ENCODE measurements at places on chromosomes 2 and 18.

DNA sequence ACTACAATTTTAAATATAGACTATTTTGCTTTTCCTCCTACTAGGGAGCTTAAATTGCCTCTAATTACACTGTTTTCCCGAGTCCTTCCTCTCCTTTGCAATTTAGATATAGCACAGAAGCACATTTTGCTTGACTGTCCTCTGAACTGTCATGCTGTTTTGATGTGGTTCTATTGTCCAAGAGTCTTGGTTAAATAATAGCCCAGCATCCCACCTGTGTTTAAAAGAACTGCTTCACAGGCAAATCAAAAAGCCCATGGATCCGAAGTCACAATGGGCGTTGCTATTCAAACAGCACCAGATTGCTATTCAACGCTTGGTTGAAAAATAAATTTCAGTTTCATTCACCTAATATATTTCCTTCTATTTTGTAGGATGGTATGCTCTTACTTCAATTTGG, 22.3 kb upstream of the ACTR3 start:
- no peak for DNase-seq

GRCh38 chr2:64179582-64180321, 35.5 kb upstream of the PELI1 start:
- DNase-seq, result peak; percentile 32

GRCh38 chr2:220296174-220296573, 668.7 kb downstream of the SLC4A3 start:
- no peak for DNase-seq

GRCh38 chr2:8441986-8442385, 239.9 kb upstream of the ID2 start:
- no peak for DNase-seq

DNA sequence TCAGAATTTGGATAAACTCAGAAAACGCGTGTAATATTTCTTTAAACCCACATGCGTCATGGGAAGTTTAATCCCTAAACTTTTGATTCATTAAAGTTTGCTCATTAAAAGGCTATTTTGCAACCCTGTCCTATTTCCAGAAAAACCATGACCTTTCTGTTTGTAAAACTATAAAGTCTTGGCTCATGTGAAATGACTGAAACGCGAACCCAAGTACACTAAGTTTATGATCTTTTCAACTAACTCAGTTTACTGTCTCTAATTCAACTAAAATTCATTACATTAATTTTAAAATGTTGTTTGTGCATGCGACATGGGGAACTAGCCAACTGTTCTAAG, 3.9 kb upstream of the RPL31 start:
- no peak for DNase-seq

- DNase-seq, result peak; percentile 81
These were observed 70.8 kb downstream of the SPRED2 start for GRCh38 chr2:65361623-65362022.

DNA sequence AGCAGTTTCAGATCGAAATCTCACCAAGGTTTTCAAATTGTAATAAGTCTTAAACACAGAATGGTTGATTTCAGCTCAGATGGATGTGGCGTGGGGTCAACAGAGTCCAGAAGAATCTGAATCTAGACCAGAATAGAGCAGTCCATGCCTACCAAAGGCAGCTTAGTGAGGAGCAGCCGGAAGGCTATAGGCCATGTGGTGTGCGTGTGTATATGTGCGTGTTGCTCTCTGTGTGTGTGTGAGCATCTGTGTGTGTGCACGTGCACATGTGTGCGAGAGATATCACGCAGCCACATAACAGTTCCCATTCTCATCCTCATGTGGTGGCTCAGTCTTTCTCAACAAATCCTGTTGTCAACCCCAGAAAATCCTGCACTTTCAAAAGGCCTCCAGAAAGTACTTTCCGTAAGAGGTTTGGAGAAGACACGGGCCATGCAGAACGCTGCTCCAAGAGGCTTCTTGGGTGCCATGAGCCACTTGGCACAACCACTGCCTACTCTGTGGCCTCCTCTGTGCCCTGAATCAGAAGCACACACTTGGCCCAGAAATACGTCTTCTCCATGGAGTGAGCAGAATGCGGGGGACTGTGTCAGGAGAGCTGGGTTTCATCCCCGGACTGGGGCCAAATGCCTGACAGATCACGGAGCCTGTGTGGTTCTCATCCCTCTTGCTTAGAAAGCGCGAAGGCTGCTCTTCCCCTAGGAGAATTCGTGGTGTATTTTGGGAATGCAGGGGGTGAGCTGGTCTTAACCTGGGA, 67.3 kb downstream of the ACKR3 start:
- DNase-seq, result no peak

- no peak for DNase-seq
These were observed 27.9 kb downstream of the KIAA1328 start for GRCh38 chr18:36856815-36857214.

DNA sequence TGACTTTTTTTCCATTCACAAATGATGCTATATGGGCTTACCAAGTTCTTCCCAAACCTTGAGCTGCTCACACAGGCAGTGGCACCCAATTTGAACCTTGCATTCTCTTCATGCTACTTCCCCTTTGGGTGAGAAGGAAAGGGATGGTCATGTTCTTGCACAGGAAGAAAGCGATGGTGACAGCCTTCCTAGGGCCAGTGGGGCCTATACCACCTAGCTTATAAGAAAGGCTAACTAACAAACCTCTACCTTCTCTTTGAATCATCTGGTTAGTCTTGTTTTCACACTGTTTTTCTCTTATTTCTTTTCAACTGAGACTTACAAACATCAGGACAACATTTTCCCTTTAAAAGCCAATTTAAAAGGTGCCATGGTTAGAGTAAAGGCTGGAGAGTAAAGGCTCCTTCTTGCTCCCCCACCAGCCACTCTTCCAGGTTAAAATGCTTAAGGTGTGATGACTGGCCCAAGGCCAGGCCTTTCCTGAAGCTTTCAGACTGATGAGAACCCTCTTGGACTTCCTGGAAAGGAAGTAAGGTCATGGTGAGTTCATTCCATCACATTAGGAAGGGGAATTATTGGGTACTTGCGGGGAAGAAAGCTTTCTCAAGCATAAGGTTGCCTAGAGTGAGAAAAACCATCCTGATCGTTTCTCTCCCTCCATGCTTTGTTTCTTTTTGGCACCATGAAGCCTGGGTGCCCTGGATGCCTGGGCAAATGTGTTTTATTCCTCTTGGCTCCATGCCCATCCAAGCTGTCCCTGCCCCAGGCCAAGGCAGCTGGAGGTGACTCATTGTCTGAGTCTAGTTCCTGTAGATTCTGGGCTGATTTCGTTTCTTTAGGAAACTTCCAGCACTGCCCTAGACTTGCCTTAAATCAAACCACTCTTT, 41.4 kb upstream of the ITGB6 start:
- DNase-seq, result peak; percentile 88

GRCh38 chr2:199973703-199974102, 18.3 kb downstream of the MAIP1 start:
- DNase-seq, result peak; percentile 57

GRCh38 chr2:128654408-128654807, 335.7 kb upstream of the HS6ST1 start:
- no peak for DNase-seq

DNA sequence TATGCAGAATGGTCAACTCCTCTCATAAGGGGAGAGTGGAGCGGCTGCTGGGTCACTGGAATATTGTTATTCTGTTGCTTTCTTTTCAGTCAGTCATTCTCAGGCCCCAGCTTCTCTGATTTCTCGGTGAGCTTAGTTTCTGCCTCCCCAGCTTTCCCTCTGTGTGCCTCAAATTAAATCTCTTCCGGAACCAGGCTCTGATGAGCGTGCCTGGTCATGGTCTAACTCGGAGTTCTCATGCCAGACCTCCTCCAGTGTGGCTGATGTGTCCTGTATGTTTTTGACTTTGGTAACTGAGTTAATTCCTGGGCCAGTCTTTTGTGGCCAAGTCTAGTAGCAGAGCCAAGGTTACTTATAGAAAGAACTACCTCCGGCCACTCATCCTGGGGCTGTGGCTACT, 4.9 kb upstream of the STK11IP start:
- no peak for DNase-seq

GRCh38 chr2:8049851-8050571, 631.8 kb upstream of the ID2 start:
- DNase-seq, result no peak

DNA sequence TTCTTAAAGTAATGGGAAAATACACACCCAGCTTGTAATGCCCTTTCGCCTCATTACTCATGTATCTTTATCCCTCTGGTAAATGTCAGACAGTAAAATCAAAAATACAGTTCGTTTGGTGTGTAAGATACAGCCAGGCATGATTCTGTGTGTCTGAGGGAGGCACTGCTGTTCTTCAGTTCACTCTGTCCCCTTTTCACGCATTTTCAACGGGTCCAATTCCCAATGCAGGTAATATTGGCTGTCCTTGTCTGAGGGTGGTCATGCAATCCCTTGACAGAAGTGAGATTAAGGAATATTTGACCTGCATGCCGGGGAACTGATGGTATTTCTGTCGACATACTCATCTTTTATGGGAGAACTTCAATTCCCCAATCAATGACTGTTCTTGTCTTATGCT, 587.2 kb upstream of the NXPH2 start:
- DNase-seq, result no peak

DNA sequence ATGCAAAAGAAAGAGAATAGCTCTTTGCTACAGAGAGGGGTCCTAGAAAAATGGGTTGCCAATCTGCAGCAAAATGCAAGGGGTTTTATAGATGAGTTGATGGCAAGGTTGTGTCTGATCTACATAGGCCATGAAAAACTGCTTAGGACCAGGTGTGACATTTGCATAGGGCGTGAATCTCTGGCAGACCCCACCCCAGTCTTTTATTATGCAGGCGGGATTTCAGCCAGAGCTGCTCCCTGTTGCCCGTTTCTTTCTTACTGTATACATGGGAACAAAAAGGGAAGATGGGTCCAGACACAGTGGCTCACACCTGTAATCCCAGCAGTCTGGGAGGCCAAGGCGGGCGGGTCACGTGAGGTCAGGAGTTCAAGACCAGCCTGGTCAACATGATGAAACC, 286.4 kb upstream of the LRRTM4 start:
- DNase-seq, result no peak

- DNase-seq, result no peak
These were observed 389.4 kb downstream of the CDH2 start for GRCh38 chr18:27787547-27787946.

- no peak for DNase-seq
These were observed 73.0 kb downstream of the COMMD1 start for GRCh38 chr2:61978522-61978921.

- peak; percentile 27 for DNase-seq
These were observed 12.1 kb downstream of the HK2 start for GRCh38 chr2:74845991-74846390.

- no peak for DNase-seq
These were observed 70.2 kb upstream of the PIEZO2 start for GRCh38 chr18:11219571-11219970.

- no peak for DNase-seq
These were observed 179.0 kb downstream of the LPIN1 start for GRCh38 chr2:11925295-11926066.

DNA sequence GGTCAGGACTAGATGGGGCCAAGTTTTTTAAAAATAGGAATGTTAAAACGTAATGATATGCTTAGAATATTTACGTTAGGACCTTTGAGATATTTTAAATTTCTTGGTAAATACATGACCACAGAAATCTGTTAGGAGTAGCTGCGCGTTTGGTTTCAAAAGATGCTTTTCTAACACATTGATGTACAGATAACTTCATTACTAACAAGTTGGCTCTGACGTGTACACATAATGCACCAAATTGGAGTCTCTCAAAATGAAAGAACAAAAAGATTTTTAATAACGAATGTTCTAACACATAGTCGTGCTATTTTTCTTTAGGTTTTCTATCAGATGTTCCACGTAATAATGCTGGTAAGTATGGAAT, 608 bp downstream of the PHOSPHO2 start:
- no peak for DNase-seq

GRCh38 chr2:117997872-117998454, 15.9 kb downstream of the CCDC93 start:
- DNase-seq, result no peak

GRCh38 chr2:138010890-138011289, 46.6 kb downstream of the HNMT start:
- DNase-seq, result no peak

DNA sequence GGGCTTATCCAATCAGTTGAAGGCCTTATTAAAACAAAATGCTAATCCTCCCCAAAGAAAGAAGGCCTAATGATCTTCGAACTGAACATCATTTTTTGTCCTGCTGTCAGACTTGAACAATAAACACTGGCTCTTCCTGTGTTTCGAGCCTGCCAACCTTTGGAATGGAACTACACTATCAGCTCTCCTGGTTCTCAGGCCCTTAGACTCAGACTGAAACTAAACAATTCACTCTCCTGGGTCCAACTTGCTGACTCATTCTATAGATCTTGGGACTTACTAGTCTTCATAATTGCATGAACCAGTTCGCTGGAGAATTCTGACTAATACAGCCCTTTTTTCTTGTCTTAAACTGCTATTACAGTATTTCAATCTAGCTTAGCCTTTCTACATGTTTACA, 235.2 kb downstream of the LNPK start:
- DNase-seq, result peak; percentile 30

DNA sequence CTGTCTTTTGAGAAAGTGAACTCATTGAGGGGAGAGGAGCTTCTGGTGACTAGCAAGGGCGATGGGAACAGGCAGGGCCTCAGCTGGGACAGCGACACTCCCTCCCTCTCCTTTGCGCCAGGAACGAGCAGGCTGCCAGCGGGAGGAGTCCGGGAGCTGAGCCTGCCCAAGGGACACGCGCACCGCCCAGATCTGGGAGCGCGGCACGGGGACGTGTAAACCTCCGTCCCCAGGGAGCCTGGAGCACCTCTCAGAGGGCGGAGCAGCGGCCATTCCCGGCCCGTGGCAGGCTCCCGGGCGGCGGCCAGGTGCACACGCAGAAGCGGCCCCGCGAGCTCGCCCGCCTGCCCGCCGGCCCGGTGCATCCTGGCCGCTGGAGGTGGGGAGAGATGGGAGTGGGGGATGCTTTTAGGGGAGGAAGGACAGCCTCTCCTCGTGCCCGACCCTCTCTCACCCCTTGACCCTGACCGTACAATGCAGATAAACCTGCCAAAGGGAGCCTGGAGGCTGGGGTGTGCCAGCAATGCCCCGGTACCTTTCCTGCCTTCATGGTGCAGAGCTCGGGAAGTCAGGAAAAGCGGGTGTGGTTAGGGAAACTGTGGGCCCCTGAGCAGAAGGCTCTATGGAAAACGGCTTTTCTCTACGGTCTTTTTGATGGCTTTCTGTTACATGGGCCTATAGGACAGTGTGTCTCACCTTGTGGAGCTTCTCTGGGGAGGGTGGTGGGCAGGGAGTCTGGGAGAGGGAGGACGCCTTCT, 2.2 kb downstream of the AQP4 start:
- DNase-seq, result peak; percentile 9

Data from fibroblast of skin of back (primary cell).